GM12878 (cell line): ENCODE measurements at places on chromosomes 5 and 9. TPM values are rescaled to one million over a fixed set of nuclear protein-coding genes. Genes with fewer than 3 reads are reported as not detected.

The FST gene
- 0.23 and 0.43 TPM in 2 replicates for total RNA-seq

DNA sequence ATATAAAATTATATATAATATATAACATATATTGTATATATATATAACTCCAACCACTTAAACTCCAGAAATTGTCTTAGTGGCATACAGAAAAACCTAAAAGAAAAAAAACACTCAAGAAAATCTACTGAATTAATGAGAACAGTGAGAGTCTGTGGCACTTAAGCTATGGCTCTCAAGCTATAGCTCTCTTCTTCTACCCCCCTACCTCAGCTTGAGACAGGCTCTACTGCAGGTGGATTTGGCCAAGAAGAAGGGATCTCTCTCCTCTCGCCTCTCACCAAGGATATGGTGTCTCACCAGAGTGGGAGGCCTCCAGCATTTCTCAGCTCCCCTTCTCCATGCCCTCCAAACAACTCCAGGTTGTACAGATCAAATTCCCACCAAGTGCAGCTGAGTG, 64.5 kb upstream of the DAB2 start:
- DNase-seq: no peak
- no peaks in the 10 kb centered on the region for H3K4me1 ChIP-seq
- no peak overlapping the region for H3K4me3 ChIP-seq
- H3K27me3 ChIP-seq: no peaks in the 10 kb centered on the region

GRCh38 chr5:180069589-180070247, 1.8 kb downstream of the RNF130 start:
- no peak overlapping the region for H3K27ac ChIP-seq
- H3K36me3 ChIP-seq: no peaks in the 10 kb centered on the region
- no peaks in the 10 kb centered on the region for H3K4me1 ChIP-seq

The IL33 gene
- total RNA-seq: not detected in 2 replicates
